ENCODE measurements at places on chromosomes 12 and 14.

DNA sequence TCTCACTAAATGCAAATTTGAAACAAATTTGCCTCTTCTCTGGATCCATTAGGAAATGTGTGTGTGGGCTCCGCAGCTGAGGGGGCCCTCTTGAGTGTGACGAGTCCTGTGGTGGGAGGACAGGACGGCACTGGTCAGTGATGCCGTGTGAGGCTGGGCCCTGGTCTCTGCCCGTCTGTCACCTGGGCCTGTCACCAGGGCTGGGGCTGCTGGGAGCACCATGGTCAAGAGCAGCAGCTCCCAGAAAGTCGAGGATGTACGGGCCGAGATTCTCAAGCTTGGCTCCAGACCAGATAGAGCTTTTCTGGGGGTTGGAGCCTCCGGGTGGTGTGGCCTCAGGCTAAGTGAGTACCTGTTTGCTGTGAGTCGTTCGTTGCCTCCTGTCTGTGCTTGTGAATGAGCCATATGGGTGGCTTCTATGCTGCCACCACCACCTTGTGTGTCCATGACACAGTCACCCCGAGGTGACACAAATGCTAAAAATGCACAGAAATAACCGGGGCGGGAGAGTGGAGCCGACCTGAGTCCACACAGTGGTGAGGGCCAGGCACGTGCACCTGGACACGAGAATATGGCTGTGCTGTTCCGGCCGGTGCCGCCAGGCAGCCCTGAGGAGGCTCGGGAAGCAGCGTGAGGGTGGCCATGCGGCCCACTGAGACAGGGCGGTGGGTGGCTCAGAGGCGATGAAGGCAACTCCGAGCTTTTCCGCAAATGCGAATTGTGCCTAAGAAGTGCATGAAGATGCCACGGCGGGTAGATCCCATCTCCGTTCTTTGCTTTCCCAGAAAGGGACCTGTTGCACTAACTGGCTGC, 8.7 kb downstream of the PGAM5 start:
- DNase-seq: no peak

GRCh38 chr12:14256121-14256520, 109.4 kb upstream of the ATF7IP start:
- no peak for DNase-seq

DNA sequence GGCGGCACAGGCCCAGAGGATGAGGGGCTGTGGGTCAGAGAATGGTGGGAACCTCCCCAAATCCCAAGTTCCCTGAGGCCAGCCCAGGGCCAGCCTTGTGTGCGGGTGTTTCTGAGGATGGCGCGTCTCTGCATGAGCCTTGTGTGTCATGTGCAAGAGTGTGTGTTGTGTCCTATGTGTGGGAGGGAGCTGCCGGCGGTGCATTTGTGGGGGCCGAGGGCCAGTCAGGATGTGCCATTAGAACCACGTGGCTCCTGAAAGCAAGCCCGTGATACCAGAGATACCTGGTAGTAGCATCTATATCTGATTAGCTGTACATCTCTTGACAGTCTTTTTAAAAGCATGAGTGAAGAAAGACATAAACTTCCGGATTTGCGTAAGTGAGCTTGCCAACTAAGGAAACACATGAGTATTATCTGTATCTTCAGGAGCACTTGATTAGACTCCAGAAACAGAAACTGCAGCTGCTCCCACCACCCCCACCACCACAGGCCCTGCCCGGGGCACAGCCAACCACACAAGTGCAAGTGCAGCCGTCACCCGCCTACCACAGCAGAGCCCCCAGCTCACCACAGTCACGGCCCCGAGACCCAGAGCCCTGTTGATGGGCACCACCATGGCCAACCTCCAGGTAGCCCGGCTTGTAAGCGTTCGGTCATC, 19.2 kb downstream of the DDX51 start:
- no peak for DNase-seq

DNA sequence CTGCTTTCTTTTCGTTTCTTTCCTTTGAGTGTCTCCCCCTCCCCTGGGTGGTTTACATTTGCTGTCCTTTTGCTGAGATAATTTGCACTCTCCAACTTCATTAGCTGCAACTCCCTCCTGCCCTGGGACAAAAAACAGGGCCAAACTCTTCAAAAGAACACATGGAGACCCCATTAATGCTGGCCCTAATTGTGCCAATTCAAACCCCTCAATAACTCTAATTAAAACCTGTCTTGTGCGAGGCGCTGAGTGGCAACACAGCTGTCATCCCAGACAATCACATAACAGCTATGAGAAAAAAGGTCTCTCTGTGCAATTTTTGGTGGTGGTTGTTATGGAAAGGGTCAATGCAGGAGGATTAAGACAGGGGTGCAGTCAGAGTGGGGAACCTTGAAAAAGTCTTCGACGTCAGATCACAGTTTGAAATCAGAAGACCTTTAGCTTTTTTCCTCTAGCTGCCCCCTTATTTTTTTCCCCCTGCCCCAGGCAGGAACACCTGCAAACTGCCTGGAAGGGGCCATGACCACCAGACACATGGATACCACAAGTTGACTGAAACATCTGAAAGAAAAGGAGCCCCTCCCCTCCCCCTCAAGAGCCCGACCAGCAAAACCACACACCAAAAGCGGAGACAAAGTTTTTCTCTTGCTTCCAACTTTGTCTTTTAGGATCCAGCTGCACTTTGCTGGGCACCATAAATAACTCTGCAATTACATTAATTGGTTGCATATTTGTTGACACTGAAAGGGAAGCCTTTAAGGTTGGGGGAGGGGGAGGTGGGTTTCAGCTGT, 26.5 kb upstream of the SMOC1 start:
- no peak for DNase-seq

DNA sequence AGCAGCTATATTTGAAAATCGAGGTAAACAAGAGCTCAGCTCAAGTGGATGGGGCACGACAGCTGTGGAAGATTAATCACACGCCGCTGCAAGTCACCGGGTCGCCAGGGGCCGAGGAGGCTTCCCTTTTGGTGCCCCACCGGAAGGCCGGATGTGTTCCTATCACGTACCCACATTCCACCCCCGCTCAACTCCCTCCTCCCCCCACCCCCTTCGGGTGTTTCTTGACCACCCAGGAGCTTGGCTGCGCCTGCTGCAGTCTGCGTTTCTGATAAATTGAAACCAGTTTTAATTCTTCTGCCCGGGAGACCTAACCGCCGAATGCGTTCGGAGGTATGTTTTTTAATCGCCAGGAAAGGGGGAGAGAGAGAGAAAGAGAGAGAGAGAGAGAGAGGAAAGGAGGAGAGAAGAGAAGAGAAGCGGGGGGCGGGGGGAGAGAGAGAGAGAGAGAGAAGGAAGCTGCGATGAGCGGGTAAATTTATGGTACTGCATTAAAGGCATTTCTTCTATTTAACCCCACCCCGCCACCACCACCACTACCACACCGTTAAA, 1.8 kb downstream of the SLC8A3 start:
- no peak for DNase-seq

DNA sequence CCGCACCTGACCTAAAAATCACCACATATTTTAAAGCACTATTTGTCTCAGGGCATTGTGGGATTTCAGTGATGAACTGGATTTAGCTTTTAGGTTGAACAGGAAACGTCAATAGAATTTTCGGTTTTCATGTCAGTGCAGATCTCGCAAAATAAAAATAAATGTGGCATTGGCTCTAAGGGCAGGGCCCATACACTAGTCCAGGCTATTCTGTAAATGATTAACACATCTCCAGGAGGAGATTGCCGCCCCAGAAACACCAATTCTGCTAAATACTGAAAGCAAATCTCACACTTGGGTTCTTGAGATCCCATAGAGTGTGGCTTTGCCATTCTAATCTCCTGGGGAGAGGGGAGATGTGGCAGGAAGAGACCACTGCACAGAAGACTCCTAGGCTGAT, 1494.0 kb upstream of the TMEM132C start:
- DNase-seq: no peak

GRCh38 chr12:102797528-102797927, 119.5 kb downstream of the PAH start:
- no peak for DNase-seq

- no peak for DNase-seq
Observed at GRCh38 chr14:106120101-106120500, 593.7 kb downstream of the TMEM121 start.

DNA sequence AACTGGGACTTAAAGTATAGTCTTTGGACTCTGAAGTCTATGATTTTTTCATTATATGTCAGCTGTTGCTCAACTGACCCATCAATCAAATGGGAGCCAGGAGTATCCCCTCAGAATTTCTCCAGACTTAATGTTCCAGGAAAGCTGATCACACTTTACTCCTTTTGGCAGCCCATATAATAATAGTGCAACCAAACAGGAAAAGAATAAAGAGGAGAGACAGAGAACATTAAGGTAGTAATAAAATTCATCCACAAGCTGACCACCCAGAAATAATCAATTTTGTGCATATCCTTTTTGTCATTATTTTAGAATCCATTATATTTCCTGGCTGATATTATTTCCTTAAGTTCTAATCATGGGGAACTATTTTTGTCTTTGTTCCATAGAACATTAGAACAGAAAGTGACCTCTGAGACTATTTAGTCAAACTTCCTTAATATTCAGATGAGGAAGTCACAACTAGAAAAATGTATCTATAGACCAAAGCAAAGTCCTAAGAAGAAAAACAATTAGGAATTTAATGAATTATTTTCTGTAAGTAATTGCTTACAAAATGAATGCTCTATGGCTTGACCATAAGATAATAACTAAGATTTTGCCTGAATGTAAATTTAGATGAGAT, 238.1 kb upstream of the SEL1L start:
- no peak for DNase-seq

GRCh38 chr12:115343008-115343407, 659.0 kb upstream of the TBX3 start:
- DNase-seq: no peak

DNA sequence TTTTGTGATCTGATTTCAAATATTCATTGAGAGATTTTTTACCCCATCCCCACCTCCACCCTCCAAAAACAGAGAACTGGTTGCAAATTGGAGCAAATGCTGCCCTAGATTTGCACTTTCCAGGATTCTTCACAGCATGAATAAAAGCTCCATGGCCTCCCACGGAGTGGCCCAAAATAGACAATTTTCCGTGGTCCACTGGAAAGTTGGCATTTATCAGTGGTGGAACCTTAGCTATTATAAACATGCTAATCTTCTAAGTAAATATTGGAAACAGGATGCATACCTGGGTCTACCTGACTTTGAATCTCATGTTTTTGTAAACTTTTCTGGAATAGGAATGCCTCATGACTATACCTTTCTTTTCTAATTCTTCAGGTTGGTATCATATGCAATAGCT, 123.9 kb downstream of the SLC16A7 start:
- DNase-seq: no peak

DNA sequence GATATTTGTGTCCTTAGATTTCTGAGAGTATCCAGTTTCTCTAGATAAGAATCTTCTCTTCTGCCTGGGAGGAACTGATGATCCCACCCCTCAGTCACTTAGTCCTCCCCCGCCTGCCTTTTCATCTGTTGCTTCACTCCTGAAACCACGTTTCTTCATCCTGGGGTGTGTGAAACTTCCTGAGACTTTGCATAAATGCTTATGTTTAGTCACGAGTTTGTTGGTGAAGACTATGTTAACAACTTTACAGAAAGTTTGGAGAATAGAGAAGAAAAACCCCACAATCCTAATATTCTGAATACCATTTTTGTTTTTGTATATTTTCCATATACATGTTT, 33.2 kb downstream of the MARK3 start:
- no peak for DNase-seq

DNA sequence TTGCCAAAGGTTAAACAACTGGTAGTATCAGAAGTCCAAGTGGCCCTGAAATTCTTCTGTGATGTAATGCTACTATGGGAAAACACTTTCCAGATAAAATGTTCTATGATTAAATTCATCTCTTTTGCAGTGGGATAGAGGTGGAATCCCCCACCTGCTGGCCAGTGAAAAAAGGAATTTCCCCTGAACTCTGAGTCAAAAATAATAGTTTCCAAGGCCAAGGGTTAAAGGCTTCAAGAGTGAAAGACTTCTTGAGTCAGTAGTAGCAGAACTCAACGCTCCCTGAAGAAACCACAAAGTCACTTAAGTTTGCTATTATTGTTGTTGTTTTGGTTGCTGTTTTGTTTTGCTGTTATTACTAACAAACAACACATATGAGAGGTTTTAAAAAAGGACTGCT, 330.8 kb downstream of the SOX5 start:
- no peak for DNase-seq

DNA sequence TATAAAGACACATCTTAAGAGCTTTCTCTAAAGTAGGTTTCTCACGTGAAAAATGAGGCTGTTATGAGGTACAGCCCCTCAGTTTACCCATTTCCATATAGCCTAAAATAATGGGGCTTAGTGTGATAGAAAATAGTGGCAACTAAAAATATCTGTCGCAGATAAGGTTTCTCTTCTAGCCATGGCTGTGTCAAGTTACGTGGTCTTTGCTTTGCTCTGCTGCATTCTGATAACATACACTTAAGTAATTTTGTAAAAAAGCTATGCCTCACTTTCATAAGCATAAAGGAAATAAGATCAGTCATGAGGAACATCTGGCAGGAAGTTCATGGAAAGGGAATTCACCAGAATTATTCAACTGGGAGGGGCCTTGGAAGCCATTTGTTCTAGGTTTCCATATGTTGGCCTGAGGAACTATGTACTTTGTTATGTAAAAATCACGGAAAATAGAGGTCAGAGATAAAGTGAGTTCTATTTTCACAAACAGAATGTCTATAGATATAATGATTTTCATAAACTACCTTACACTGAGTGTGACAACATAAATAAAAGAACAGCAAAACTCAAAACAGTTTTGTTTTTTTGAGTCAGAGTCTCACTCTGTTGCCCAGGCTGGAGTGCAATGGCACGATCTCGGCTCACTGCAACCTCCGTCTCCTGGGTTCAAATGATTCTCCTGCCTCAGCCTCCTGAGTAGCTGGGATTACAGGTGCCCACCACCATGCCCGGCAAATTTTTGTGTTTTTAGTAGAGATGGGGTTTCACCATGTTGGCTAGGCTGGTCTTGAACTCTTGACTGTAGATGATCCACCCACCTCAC, 195.6 kb upstream of the KRR1 start:
- no peak for DNase-seq

DNA sequence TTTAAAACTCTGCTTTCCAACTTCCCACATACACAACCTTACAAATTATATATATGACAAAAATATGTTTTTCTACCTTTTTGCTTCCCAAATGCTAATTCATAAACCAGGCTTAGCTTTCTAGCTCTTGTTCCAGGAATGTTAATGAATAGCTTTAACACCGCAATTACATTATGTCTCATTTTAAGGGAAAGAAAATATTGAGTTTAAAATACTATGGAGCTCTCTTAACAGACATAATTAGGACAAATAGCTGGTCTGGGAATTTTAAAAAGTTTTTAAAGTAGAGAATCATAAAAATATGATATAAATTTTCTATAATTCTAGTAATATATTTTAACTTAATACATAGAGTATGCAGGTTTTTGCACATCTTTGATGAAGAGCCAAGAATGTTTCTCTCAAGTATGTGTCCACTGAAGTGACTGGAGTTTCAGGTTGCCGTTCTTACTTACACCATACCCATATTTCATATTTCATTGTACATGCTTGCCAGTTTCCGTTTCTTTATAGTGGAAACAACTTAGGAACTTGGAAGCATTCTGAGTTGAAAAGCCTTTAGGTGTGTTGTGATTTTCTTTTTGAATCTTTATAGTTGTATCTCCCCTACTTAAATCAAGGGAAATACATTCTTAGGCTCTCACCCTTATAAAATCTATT, 90.6 kb upstream of the SLCO1C1 start:
- no peak for DNase-seq

Measured in activated T-cell treated with anti-CD3 and anti-CD28 coated beads, Interleukin-2, amount 50 U/mL, for 24 hours (primary cell).